ENCODE measurements at places on chromosomes 1 and 21.
A peak's percentile ranks its signal among the peaks of the same experiment; 100 is the strongest.

- no peak overlapping the region for H3K4me3 ChIP-seq
- H3K4me1 ChIP-seq, result peaks cover 3% of the 10 kb centered on the region
- DNase-seq, result no peak
- H3K27me3 ChIP-seq, result no peaks in the 10 kb centered on the region
Observed at GRCh38 chr1:87200875-87201638, 127.6 kb upstream of the LMO4 start.

DNA sequence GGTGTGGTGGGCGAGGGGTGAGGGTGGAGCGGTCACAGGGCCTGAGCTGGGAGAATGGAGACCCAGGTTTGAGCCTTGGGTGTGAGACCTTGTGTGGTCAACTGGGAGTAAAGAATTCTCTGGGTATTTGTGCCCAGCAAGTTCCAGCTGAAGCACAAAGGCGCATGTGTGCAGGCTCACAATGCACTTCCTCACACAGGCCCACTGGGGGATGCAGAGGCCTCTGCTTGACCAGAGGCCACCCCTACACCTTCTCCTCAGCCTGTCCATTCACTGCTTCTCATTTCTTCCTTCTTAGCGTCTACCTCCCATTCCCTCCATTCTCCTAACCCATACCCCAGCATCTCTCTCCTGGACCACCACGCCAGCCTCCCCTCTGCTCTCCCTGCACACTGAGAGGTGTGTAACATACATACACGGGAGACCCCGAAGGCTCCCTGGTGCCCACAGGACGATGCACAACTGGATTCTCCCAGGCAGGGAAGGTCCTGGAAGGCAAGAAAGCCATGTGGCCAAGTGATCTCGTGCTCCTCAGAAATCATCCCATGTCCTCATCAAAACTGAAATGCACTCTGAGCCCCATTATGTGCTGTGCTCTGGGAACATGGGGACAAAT, 12.3 kb upstream of the TTC39A start:
- H3K27me3 ChIP-seq, result peaks cover 42% of the 10 kb centered on the region
- H3K4me1 ChIP-seq, result peaks cover 7% of the 10 kb centered on the region
- no peak overlapping the region for H3K4me3 ChIP-seq
- DNase-seq, result no peak

DNA sequence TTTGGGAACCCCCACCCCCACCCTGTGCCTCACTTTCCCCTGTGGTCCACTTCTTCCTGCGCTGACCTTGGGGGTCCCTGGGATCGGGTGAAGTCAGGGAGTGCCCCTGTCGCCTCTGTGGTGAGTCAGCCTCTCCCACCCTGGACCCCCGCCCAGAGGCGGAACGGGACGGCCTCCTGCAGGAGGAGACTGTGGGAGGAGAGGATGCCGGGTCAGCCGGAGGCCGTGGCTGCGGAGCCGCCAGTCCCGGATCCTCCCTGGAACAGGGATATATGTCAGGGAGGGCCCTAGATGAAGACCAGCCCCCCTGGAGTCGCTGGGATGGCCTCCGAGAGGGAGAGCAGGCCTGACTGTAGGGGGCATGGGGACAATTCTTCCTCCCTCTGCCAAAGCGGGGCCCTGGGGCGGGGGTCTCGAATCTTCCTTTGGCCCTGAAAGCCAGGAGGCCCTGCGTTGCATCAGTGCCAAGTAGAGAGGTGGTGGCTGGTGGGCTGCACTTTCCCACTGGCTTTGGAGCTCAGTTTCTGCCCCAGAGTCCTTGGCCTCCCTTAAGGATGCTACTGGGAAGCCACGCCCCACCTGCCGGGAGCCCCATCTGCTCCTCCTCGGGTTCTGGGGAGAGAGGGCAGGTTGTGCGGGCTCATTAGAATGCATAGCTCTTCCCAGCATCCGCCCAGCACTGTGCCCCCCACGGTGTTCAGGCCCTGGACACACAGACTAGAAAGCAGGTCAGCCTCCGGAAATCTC, 930 bp downstream of the ARHGEF10L start:
- no peaks in the 10 kb centered on the region for H3K36me3 ChIP-seq
- H3K27ac ChIP-seq, result peak overlapping the region; percentile 94
- peaks cover 69% of the 10 kb centered on the region for H3K4me1 ChIP-seq
- peak; percentile 91 for DNase-seq
- H3K4me3 ChIP-seq, result peak overlapping the region; percentile 74

DNA sequence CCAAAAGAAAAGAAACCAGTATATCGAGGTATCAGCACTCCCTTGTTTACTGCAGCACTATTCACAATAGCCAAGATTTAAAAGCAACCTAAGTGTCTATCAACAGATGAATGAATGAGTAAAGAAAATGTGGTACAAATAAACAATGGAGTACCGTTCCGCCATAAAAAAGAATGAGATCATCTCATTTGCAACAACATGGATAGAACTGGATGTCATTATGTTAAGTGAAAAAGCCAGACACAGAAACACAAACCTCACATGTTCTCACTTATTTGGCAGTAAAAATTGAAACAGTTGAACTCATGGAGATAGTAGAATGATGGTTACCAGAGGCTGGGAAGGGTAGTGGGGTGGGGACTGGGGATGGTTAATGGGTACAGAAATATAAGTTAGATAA, 4.3 kb upstream of the GNG5 start:
- no peak overlapping the region for H3K4me3 ChIP-seq
- H3K36me3 ChIP-seq, result no peaks in the 10 kb centered on the region
- no peak overlapping the region for H3K27ac ChIP-seq
- no peaks in the 10 kb centered on the region for H3K4me1 ChIP-seq

DNA sequence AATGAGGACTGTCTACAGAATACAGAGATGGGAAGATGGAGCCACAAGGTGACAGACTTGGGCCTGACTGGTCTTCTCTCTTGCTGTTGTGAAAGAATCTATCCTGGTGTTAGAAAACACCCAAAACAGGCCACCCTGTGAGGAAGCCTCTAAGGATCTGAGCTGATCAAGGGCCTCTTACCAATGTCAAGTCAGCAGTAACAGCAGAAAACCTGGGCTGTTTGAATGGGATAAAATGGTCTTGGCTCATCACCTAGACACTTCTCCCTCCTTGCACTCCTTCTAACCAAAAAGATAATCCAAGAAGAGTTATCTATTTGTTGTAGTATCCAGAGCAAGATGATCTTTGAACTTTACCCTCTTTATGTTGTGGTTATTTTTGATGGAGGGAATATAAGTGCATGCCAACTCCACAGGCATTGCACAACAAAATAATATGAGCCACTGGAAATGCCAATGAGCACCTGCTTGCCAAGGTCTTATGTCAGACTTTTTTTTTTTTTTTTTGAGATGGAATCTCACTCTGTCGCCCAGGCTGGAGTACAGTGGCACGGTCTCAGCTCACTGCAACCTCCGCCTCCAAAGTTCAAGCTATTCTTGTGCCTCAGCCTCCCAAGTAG, 32.8 kb upstream of the ZNF281 start:
- no peak overlapping the region for H3K27ac ChIP-seq
- no peaks in the 10 kb centered on the region for H3K36me3 ChIP-seq

All from spinal cord (tissue), 10 donors.